ENCODE measurements at places on chromosomes 5 and 9. TPM values are rescaled to one million over a fixed set of nuclear protein-coding genes. Genes with fewer than 3 reads are reported as not detected.

The CETN3 gene
- total RNA-seq, result 14.9 TPM

GRCh38 chr9:126293522-126293889 is 33.1 kb upstream of the MVB12B start:
- no peak for DNase-seq

DNA sequence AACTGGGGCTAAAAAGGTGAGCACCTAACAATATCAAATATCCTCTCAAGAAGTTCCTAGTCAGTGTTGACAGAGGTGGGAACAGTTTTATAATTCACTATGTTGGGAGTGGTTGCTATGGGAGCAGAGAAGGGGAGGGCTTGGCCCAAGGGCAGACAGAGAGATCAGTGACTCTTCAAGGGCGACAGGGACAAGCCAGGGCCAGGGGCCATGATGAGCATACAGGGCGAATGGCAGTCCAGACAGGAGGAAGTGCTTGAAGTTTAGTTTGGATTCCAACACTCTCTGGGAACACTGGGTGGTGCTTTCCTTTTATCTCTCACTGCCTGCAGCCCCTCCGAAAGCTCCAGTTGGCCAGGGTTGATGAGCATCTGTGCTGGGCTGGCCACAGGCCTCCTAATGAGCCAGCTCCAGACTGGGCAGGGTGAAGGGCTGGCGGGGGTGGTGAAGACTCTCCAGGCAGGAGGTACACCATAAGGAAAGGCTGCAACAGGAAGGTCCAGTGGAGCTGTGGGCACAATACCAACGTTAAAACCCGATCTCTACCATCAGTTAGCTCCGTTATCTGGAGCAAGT is 111.3 kb downstream of the TMEM174 start:
- DNase-seq, result no peak

- DNase-seq, result peak; percentile 72
These were observed 10.6 kb downstream of the DELE1 start for GRCh38 chr5:141934099-141934844.

The PCDHA10 gene
- 0.26 TPM for total RNA-seq

- DNase-seq, result no peak
These were observed 11.1 kb downstream of the URM1 start for GRCh38 chr9:128382261-128382660.

The STK32A gene
- 2.8 TPM for total RNA-seq

DNA sequence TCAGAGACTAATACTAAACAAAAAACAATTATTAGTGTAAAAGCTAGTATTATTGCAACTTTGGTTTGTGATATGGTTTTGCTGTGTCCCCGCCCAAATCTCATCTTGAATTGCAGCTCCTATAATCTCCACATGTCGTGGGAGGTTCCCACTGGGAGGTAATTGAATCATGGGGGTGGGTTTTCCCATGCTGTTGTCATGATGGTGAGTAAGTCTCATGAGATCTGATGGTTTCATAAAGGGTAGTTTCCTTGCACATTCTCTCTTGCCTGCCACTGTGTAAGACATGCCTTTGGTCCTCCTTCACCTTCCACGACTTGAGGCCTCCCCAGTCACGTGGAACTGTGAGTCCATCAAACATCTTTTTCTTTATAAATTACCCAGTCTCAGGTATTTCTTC is 325.9 kb upstream of the DAB2 start:
- DNase-seq, result no peak

The FOXD4L4 gene
- 0.26 TPM for total RNA-seq

GRCh38 chr5:24005384-24005783 is 498.0 kb downstream of the PRDM9 start:
- no peak for DNase-seq

- DNase-seq, result no peak
These were observed 62.3 kb downstream of the RIGI start for GRCh38 chr9:32463500-32464293.
